ENCODE measurements at places on chromosomes 12 and 14.

GRCh38 chr12:47207340-47207717 lies 127.6 kb upstream of the AMIGO2 start:
- DNase-seq: no peak

GRCh38 chr14:64841121-64841651 lies 38.5 kb downstream of the SPTB start:
- DNase-seq: no peak

- no peak for DNase-seq
These were observed 8.1 kb upstream of the ZFP36L1 start for GRCh38 chr14:68800953-68801352.

- DNase-seq: no peak
These were observed 40.4 kb downstream of the TMCC3 start for GRCh38 chr12:94609917-94610443.

GRCh38 chr12:128388461-128389000 lies 121.6 kb downstream of the TMEM132C start:
- DNase-seq: no peak

DNA sequence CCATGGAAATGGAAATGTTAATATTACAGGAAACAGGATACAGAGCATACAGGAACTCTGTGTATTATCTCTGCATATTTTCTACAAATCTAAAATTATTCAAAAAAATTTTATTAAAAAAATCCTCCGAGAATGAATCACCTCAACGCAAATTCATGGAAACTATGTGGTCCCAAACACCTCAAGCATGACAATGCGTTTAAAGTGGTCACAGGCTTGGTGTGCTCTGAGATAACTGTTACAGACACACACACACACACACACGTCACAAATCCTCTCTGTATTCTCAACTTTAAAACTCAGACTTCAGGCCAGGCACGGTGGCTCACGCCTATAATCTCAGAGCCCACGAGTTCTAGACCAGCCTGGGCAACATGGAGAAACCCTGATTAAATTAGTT lies 45.3 kb upstream of the MTERF2 start:
- DNase-seq: no peak

DNA sequence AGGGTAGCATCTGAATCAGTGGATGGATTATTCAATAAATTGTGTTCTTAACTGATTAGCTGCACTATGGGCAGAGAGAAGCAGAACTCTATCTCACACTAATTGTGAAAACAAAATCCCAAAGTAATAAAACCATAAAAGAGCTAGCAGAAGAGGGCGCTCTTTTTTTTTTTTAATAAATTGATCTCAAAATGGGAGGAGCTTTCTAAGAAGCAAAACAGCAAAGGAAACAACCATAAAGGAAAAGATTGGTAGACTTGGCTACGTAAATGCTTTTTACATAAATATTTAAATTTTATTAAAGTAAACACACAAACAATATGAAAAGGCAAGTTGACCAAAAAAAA lies 1.5 kb upstream of the TM7SF3 start:
- no peak for DNase-seq

- DNase-seq: no peak
These were observed 1082.5 kb downstream of the BCL11B start for GRCh38 chr14:98189511-98189910.
